ENCODE measurements at places on chromosomes 5 and 9.

GRCh38 chr5:112709416-112709815, 28.3 kb upstream of the APC start:
- DNase-seq, result no peak

DNA sequence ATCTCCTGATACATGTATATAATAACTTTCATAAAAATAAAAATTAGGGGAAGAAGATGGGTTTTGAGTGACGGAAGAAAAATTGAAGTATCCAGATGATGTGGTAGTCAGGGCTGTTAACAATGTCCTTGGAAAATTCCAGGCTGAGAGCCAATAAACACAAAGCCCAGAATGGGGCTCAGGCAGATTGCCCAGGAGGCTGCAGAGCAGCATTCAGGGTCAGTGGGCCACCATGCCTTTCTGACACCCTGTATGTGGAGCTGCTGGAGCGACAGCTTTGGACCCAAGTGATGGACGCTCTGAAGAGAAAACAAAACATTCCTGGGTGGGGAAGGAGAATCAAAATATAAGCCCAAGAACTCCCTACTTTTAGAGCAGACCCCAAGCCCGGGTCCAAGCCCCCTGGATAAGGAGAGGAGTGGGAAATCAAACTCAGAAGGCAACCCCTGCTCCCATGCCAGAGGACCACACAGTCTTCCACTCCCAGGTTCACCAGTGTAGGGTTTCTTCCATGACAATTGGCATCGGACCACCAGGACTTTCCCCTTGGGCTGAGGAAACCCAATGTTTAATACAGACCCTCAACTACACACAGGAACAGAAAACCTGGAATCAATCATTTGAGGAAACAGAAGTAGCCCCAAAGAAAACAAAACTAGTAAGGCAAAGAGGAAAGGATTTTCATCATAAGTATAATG, 45.7 kb upstream of the SPATA31C2 start:
- no peak for DNase-seq

GRCh38 chr5:140221697-140222223, 46.8 kb downstream of the CYSTM1 start:
- DNase-seq, result peak; percentile 27

DNA sequence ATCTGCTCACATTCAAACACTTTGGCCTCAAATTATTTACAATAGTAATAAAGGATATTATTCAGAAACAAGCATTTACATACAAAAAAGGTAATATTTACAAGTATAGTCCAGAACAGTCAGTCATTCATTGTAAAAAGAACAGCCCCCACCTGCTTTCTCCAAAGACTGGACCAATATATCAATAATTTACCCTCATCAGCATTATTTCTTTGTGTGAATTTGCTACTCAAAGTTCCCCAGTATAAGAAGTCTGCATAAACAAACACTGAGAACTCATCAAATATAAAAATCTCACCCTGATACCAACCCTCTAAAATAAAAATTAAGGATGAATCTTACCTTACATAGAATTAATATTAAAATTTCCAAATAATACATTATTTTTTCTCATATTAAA, 267.8 kb upstream of the POU5F2 start:
- DNase-seq, result no peak

- DNase-seq, result no peak
Measured at GRCh38 chr5:131981516-131981915, 29.9 kb downstream of the ACSL6 start.

DNA sequence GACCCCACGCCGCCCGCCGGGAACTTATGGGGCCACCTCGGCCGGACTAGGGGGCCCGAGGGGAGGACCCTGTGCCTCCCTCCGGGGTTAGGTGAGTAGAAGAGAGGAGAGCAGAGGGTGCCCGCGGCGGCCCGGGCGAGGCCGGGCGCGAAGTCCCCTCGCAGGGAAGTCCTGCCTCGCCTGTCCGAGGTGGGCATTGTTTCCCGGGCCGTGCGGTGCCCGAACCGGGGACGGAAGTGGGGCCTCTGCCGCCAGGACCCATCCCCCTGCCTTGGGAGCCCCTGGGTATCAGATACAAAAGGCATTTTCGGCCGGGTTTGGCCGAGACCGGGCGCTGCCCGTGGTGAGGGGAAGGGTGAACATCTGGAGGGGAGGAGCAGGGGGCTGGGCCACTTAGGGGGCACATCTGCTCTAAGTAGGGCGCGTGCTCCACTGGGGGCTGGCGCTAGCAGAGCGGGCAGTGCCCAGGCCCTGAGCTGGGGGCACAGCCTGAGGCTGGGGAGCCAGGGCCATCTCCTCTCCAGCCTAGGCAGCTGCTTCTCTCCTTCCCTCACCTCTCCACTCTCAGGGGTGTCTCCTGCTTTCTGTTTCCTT, 48.2 kb downstream of the DAB2IP start:
- DNase-seq, result no peak

DNA sequence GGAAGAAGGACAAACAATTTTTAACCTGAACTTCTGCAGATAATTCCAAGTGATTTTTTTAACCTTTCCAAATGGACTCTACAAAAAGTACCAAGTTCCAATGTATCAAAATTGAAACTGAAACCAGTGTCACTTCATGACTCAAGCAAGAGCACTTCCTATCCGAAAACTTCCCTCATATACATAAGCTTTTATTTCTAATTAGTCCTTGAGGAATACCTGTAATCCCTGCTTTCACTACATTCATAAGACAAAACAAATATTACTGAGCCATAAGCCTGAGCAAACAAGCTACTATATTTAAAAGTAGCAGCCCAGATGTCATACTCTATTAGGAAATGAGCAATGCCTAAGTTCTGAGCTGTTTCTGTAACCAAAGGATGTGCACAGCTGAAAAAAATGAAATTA, 224.4 kb downstream of the EBF1 start:
- DNase-seq, result peak; percentile 5

- DNase-seq, result no peak
Measured at GRCh38 chr5:62585751-62586150, 7.1 kb downstream of the LRRC70 start.

GRCh38 chr9:73118898-73119554, 32.6 kb upstream of the ANXA1 start:
- no peak for DNase-seq

- no peak for DNase-seq
Measured at GRCh38 chr9:75105019-75105540, 16.8 kb downstream of the OSTF1 start.

GRCh38 chr9:77953590-77953989, 78.0 kb downstream of the GNAQ start:
- no peak for DNase-seq

GRCh38 chr9:134306636-134307600, 19.3 kb upstream of the RXRA start:
- no peak for DNase-seq

GRCh38 chr9:122281368-122281767, 16.7 kb downstream of the MRRF start:
- DNase-seq, result no peak

- no peak for DNase-seq
Measured at GRCh38 chr5:3163626-3164025, 412.1 kb upstream of the IRX2 start.

- no peak for DNase-seq
Measured at GRCh38 chr5:107518616-107519015, 152.1 kb downstream of the EFNA5 start.

GRCh38 chr5:68421485-68422220, 206.1 kb downstream of the PIK3R1 start:
- no peak for DNase-seq
